ENCODE measurements at places on chromosomes 1 and 21.

GRCh38 chr1:11880181-11880575 lies 21.4 kb upstream of the NPPB start:
- no peak for DNase-seq

DNA sequence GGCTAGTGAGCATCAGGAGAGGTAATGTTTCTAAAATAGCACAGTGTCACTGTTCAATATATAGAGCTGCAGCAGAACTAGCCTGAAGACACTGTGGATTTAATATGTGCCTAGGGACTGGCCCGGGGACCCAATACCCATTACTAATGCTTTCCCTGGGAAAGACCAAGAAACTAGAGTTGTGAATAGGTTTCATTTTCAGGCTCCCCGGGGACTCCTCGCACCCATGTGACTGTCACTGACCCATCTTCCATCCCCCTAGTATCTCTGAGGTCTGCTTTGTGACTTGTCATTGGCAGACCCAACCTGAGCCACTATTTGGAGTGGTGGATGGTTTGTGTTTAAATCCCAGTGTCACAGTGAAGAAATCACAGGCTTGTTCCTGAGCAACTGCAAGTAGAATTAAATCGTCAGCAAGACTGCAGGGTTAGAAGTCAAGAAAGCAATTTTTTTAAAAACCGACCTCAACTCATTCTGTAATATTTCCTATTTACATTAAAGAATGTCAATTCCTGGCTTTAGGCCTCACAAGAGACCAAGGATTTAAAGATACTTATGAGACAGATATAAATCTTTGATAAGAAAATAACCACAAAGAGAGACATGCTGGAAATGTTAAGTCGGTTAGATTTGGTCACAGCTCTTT lies 130.0 kb upstream of the TNR start:
- no peak for DNase-seq

GRCh38 chr1:199335496-199335895 lies 692.0 kb upstream of the NR5A2 start:
- no peak for DNase-seq

- DNase-seq = no peak
Observed at GRCh38 chr1:9720785-9721605, 69.5 kb downstream of the PIK3CD start.

DNA sequence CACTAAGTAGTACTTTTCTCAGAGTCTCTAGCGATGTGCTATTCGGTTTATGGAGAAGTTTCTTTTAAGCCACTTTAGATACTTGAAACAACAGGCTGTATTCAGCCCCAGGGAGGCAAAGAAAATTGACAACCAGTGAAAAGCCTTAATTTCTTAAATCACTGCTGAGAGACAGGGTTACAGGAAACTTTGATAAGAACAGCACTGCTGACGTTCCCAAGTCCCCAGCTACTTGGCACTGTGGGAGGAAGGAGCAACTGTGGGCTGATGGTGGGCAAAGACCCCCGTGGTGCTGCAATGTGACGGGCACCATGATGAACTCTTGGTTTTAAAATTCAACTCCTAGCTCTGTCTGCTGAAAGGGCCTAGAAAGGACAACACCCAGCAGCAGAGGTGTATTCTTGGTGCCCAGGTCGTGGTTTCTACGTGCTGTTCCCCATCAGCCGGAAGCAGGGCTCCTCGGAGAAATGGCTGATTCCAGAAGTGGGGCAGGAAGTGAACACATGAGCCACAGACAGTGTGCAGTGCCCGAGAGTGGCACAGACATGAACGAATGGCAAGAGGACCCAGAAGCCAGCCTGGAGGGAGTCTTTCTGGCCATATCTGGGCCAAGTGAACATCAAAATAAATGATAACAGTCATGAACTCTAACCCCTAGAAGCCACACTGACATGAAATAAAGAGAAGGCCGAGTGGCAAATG lies 5.3 kb downstream of the PTTG1IP start:
- no peak for DNase-seq

DNA sequence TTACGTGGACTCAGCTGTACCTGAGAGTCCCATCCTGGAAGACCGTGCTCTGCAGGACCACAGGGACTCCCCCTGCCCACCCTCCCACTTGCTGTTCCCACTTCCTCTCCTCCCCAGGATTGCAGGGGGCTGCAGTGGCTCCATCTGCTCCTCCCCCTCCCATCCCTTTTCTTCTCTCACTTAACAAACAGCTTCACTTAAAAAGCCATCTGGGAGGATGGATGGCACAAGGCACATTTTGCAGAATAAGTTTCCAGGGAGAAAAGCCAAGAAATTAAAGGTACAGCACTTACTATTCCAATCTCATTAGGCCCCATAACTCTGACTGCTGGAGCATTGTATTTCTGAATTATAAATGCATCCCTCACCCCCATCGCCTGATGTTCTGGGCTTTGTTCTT lies 458.7 kb downstream of the PTPRU start:
- no peak for DNase-seq

- no peak for DNase-seq
Observed at GRCh38 chr1:29454616-29455380, 218.5 kb downstream of the PTPRU start.

DNA sequence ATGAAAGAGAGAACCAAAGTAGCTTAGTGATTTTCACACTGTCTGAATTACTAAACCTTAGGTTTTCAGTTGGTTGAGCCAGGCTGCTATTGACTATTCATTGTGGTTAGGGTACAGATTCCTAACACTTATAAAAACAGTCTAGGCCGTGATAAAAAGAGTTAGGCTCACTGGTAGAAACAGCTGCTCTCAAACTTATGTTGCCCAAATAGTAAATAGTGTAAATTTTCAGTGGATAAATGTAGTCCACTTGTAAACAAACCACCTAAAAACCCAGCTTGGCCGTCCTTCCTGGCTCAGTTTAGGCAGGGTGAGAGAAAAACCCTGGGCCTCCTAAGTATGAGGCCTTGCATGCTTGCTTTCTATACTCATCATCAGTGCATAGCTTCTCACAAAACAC lies 34.9 kb downstream of the ARID1A start:
- no peak for DNase-seq

DNA sequence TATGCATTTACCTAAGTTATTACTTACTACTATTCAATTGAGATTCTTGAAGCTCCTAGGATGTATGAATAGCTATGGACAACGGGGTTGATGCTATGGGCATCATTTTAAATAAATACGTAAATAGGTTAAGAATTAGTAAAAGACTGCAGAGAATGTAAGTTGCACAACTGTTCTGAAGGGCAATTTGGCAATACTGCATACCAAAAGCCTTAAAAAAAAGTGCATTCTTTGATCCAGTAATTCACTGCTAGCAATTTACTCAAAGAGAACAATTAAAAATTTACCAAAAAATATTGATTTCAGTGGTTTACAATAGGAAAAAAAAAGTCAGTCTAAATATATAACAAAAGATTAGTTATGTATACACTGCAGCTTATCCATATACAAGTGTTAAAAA lies 3.5 kb downstream of the ARPC5 start:
- no peak for DNase-seq

DNA sequence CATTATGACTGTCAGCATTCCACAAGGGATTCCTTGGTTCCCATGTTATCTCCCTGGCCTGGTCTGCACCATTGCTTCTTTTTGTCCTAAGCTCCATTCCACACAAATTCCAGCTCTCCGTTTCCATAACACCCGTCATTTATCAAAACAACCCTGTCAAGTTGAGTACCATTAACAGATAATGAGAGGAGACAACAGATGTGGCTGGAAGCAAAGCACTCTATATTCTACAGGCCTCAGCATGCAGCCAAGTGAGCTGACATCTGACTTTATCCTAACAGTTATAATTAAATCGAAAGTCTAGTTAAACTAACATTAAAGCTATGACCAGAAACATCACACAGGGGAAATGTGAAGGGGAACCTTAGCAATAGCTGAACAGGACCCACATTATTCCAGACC lies 110.4 kb downstream of the RERE start:
- no peak for DNase-seq

DNA sequence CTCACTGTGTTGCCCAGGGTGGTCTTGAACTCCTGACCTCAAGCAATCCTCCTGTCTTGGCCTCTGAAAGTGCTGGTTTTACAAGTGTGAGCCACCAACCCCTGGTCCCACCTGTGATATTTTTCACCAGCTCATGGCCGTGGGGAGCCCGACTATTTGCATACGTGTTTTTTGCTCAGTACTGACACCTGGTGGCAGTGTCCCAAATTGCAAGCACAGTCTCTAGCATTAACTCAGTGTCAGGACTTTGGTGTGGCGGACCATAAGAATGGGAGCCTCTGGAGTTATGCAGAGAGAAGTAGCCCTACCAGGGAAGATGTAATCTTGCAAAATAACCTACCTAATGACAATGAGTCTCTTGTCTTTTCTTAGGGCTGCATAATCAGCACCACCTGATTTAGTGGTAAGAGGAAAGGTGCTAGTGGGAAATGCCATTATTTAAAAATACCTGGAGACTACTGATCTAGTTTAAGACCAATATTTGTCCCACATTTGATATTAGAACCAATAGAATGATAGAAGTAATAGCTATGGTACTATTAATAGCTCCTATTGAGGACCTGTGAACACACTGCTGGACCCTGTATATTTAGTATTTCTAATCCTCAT lies 305.4 kb downstream of the DISC1 start:
- DNase-seq = no peak

GRCh38 chr1:244165021-244165420 lies 113.9 kb downstream of the ZBTB18 start:
- no peak for DNase-seq

- DNase-seq = no peak
Observed at GRCh38 chr1:224420106-224420505, 14.5 kb downstream of the WDR26 start.

GRCh38 chr1:116804736-116805135 lies 50.5 kb downstream of the CD2 start:
- DNase-seq = no peak

- no peak for DNase-seq
Observed at GRCh38 chr21:27268290-27268689, 301.4 kb upstream of the ADAMTS5 start.

- no peak for DNase-seq
Observed at GRCh38 chr1:59556802-59557548, 257.8 kb upstream of the HOOK1 start.

GRCh38 chr1:73401666-73402065 lies 796.3 kb downstream of the LRRIQ3 start:
- no peak for DNase-seq

DNA sequence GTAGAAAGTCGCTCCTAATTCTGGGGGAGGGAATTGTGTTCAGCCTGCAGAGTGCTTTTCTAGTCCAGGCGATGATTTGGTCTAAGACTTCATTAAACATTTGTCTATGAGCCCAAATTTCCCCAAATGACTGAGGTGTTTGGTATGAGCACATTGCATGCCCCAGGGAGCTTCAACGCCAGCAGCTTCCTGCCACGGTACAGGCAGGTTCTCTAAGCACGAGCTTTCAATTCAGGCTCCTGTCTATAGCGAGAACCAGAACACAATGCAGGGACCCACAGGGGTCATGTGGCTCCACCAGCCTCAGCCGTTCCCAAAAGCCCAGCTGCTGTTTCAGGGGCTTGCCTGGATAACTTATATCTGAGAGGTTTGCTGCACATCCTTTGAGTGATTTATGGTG lies 34.1 kb upstream of the H6PD start:
- no peak for DNase-seq

- peak; percentile 15 for DNase-seq
Observed at GRCh38 chr1:117895482-117896114, 33.8 kb downstream of the GDAP2 start.

DNA sequence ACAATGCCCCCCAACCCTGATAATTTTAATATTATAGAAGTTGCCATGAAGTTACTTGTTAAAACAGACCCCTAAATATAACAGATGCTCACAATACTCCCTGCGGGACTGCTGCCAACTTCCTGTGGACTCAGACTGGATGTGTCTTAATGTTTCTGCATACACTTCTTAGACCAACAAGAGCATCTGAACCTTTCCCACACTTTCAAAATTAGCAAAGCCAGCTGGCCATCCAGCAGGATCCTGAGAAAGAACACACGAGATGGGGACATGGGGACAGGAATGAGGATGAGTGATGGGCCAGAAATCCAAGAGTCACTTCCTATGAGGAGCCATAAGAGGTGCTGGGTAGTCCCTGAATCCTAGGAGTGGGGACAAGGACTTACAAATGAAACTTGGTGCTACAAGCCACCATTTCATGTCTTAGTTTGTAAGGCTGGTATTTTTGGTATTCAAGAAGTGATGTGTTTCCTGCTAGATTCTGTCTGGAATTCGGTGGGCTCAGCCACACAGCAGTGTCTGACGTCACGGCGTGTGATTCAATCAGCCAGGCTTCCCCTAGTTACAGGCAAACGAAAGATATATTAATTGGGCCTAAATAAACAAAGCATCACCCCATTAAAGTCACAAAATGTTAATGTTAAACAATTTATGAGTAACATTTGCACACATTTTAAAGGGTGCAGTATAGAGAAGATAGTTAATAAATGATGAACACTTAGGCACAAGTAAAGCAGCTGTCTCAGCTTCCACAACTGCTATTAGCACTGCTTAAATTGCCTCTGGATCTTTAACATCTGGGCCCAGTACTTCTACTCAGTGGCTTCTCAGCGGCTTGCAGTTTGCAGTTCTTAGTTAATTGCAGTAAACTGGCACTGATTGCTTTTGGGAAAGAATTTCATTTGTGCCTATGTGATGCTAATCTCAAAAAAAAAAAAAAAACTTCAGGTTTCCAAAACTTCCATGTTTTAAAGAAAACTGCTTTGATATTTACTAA lies 41.2 kb upstream of the RGS8 start:
- no peak for DNase-seq

DNA sequence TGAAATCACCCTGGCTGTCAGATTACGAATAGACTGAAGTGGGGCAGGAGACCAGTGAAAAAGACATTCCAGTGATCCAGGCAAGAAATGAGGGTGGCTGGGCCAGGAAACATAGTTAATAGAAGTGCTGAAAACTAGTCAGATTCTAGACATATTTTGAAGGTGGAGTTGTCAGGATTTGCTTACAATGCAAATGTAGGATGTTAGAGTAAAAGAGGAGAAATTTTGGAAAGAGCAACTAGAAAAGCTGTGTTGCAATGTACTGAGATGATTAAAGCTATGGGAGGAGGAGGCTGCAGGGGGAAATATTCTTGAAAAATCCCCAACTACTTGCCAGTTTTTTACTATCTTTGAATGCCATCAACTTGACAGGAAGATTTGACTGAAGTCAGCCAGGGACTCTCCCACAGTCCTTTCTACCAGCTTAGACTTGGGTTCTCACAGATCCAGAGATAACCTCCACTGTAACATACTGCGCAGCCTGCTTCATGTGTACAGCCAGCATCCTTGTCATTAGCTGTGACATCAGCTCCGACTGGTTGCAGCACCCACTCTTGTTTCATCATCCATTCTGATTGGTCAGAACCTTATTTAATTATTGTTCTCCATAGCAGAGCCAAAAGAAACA lies 109.7 kb downstream of the TSEN15 start:
- no peak for DNase-seq

- DNase-seq = no peak
Observed at GRCh38 chr1:153498746-153499145, 37.0 kb downstream of the S100A6 start.

DNA sequence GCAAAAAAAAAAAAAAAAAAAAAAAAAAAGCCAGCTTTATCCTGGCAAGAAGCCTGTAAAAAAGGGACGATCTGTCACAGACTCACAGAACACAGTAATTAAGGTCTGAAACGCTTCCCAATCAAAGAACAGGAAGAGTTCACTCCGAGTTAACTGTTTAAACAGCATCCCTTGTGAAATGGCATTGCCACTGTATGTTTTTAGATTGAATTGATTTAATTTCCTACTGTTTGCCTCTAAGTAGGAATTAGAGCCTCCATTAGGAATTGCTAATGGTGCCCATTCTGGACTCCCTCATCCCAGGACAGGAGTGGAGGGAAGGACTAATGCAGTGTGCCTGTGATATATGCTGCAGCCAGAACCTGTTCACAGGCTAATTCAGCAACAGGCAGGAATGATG lies 370.8 kb downstream of the RWDD3 start:
- DNase-seq = no peak

All from activated T-helper 1 cell treated with anti-CD3 and anti-CD28 coated beads, Interleukin-2, amount 50 U/mL, for 16 hours (primary cell).